ENCODE measurements at places on chromosomes 2 and 18.

DNA sequence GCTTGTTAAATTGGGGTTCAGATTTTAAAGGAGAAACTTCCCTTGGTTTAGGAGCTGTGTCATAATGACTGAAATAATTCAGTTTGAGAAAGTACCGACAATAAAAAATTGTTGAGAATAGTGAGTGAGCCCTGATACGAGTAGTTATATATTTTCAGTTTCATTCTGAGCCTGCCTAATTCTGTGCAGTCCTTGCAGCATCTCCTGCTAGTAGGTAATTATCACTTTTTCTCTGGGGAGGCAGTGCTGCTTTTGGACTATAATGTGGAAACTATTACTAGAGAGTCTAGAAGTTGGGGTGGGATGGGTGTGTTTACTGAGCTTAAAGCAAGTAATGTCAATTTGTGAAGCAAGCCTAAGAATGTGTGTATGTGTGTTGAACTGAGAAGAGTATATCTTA is 21.7 kb downstream of the ZNF638 start:
- DNase-seq, result no peak

GRCh38 chr2:200147371-200147770 is 159.1 kb upstream of the SPATS2L start:
- DNase-seq, result no peak

DNA sequence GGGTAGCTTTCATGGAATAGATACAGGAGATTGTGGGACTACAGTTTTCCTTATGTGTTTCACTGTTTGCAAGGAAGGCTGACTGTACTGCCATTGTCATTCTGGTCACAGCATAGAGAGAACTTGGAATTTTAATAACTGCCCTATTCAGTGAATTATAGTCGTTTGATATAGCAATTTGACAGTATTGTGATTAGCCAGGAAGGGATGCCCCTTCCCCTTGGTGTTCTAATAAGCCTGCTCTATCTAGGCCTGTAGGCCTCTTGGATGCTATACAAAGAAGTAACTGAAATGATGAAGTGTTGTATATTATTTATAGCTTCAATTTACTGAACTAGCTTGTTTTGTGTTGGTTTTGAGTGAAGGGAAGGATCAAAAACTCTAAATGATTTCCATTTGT is 528.6 kb upstream of the CDH2 start:
- no peak for DNase-seq

DNA sequence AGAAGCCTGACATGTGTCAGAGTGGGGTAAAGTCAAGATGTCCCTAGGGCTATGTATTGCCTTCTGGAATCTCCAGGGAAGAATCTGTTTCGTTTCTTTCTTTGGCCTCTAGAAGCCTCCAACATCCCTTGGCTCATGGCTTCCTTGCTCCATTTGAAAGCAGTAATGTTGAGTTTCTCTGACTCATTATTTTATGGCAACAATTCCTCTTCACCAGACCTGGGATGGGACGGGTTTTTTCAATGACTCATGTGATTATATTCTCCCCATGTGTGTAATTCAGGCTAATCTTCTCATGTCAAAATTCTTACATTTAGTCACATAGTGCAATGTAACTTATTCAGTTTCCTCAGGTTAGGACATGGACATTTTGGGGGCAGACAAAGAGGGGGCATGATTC is 1038.6 kb downstream of the CBLN2 start:
- no peak for DNase-seq

GRCh38 chr18:55787536-55788073 is 199.6 kb upstream of the TCF4 start:
- no peak for DNase-seq

Data from SIG-M5 (cell line).